ENCODE measurements at places on chromosomes 7 and 10.

- DNase-seq, result no peak
These were observed 8.1 kb downstream of the DENND10 start for GRCh38 chr10:119112056-119112455.

DNA sequence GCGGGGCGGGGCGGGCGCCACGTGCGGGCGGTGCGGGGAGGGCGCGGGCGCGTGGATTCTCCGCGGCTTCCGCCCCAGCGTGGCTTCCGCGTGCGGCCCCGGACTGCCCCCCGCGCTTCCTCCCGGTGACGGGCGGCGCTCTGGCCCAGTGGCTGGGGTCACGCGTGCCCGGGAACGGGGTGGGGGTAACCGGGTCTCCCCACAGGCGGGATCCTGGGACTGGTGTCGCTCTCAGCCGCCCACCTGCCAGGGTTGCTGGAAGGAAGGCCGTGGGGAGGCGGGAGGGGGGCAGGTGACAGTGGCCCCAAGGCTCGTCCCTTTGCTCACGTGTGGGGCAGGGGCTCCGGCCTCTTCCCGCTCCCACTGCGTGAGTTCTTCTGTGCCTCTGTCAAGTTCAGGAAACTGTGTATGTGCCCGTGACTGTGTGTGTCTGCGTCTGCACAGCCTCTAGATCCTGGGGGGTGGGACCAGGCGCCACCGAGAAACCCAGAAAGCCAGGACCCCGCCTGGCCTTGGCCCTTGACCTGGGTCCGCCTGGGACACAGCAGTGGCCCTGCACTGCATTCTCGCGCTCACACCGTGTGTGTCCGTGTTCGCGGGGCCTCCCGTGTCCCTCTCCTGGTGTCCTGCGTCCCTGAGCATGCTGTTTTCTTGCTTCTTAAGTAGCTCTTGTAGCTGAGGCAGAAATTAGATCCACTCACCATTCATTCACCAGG, 919 bp downstream of the MAFK start:
- peak; percentile 82 for DNase-seq

GRCh38 chr7:98282703-98283102, 1.2 kb downstream of the BRI3 start:
- no peak for DNase-seq

DNA sequence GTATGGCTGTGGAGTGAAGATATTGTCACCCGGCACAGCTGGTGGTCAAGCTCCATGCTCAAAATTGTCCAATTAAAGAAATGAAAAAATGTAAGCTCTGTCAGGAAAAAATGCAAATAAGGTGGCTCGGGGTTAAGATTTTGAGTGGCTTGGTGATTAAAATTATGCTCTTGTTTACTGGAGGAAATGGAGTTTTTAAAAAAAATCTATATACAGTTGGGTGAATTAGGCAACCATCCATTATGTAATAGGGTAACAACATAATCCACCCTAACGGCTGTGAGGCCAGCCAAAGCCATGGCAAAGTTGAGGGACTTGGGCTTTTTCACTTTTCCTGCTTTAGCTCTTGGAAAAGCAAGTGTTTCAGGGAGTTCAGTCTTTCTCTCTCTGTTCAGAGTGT, 260.8 kb upstream of the HABP2 start:
- no peak for DNase-seq

- DNase-seq, result no peak
These were observed 6.3 kb downstream of the EPC1 start for GRCh38 chr10:32340596-32341180.

DNA sequence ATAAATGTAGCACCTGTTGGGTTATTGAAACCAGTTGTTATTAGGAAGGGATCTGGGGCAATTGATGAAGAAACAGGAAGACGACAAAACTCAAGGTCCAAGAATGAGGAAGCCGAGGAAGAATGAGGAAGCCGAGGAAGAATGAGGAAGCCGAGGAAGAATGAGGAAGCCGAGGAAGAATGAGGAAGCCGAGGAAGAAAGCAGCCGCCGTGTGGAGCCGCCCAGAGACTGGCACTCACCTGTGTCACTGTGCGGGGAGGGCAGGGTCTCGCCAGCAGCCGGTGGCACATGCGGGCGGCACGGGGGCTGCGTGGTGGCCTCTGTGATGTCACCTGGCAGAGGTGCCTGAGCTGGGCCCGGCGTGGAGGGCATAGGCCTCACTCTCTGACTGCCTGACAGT, 71.1 kb upstream of the CFAP46 start:
- no peak for DNase-seq

DNA sequence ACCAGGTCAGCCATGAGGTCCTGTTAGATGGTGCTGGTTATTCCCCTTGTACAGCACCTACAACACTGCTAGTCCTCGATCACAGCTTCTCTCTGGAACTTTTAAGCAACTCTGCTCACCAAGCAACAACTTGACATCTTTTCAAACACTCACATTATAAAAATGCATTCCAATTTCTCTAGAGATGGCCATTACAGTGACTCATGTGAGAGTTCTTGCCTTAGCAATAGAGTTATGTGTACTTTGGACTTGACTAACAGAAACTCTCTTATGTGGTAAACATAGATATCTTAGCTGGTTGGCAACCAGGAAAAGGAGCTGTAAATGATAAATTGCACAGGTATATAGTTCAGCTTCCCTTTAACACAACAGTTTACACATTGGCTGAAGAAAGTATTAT, 122.2 kb downstream of the PDE1C start:
- DNase-seq, result no peak

DNA sequence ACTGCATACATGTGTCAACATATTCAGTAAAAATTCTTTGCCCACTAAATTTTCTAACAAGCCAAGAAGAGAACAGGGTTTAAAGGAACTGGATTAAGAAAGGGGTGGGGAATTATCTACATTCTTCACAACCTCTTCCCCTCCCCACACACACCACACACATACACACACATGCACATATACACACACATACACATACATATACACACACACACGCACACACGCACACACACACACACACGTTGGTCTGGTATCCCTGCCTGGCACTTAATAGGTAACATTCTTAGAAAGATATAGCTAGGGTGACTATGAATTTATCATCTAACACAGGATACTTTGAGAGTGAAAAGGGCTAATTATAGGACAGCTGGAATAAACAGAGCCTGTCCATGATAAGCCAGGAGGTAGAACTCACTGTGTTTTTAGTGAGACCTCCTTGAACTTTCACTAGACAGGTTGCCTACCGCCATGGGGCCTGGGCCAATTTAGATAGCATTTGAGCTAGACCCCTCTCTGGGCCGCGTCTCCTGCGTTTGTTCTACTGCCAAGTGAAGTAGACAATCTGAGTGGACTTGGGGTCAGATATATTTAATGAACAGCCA, 33.1 kb upstream of the EPC1 start:
- DNase-seq, result no peak

DNA sequence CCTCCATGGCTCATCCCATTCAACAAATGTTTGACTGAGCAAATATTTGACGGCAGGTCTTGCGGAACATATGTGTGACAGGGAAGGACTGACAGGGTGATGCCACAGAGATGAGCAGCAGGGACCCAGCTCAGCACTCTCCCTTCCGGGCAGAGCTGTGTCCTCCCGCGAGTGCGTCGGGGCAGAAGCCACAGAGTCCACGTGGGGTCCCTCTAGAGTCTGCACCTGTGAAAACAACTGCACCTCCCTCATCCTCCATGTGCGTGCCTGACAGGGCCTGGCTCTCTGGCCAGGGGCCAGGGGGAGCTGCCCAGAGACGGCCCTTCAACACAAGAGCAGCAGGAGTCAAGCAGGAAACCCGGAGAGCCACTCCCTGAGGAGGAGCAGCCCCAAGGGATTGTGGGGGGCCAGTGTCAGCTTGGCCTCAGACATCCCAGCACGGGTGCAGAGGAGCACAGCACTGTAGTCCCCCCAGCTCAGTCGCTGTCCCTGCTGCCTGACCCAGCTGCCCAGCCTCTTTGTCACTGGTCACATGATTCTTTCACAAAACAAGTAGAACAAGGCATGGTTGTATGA, 83.6 kb upstream of the TMEM72 start:
- no peak for DNase-seq

DNA sequence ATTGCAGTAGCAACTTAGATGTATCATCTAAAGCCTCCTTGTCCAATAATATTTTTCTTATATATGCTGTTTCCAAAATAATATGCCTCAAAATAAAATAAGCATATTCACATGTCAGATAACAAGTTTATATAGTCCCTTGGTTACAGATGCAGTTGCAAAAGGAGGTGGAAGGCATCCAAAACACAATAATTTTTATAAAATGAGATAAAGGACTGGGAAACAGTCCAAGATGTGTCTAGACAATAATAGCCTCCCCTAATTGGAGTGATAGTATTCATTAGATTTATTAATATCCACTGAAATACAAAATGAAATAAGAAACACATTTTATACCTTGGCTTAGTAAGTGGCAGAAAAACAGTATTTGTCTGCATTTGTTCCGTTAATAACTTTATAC, 30.3 kb downstream of the BCAP29 start:
- no peak for DNase-seq

- DNase-seq, result no peak
These were observed 65.4 kb upstream of the TNS3 start for GRCh38 chr7:47647181-47647917.

GRCh38 chr7:69411466-69411865, 186.8 kb upstream of the AUTS2 start:
- DNase-seq, result no peak

GRCh38 chr10:125035588-125036295, 93.8 kb downstream of the ZRANB1 start:
- DNase-seq, result no peak

GRCh38 chr10:6108631-6109443, 20.0 kb downstream of the RBM17 start:
- DNase-seq, result peak; percentile 84

GRCh38 chr10:43318976-43319960, 52.2 kb upstream of the FXYD4 start:
- no peak for DNase-seq

GRCh38 chr7:100655908-100656674, at the start of gene ACTL6B:
ACTL6B (minus strand) TSS chr7:100656448; CDS start chr7:100656354, 94 bp downstream.
- DNase-seq, result peak; percentile 100

GRCh38 chr10:110641256-110641655, 2.9 kb upstream of the RBM20 start:
- peak; percentile 70 for DNase-seq

DNA sequence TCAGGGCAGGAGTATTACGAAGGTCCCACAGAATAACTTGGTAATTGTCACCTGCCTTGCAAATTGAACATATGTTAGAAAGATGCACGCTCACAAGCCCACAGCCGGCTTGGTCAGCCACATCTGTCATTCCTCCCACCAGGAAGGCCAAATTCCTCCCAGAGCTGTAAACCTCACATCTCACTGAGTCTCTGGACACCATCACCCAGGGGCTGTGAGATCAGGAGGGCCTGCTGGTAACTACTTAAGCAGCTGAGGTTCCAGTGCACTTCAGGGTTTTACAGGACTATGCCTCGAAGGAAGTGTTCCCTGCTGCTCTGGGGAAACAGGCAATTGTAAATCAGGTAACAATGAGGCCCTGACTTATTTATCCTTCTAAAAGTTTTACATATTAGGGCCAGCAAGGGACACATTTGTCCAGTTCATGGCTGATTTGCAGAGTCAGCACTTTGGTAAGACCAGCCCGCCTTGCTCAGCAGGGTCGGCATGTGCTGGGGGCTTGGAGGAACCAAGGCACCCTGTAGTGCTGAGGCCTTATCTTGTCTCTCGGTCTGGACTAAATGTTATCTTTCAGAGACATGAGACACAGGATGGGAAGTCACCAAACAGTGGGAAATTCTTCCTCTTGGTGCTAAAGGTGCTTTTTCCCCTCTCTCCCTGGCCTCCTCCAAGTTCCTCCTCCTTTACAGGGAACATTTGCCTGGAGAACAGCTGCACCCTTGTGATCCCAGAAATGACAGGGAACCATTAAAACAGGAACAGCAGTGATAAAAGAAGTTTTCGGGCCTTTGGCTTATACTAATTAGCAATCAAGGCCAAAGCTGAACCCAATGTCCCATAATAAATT, 34.3 kb downstream of the PYROXD2 start:
- DNase-seq, result no peak

DNA sequence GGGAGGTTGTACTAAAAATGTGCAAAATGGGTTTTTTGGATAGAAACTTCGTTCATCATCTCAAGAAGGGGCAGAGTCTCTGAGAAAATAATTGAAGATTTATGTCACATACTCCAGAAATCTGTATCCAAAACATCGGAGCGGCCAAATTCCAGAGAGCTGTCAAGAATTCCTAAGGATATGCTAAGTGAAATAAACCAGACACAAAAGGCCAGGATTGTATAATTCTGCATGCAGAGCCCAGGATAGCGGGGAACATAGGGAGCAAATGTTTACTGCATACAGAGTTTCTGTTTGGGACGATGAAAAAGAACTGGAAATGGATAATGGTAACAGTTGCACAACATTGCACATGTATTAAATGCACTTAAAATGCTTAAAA, 224.2 kb upstream of the AUTS2 start:
- DNase-seq, result no peak

DNA sequence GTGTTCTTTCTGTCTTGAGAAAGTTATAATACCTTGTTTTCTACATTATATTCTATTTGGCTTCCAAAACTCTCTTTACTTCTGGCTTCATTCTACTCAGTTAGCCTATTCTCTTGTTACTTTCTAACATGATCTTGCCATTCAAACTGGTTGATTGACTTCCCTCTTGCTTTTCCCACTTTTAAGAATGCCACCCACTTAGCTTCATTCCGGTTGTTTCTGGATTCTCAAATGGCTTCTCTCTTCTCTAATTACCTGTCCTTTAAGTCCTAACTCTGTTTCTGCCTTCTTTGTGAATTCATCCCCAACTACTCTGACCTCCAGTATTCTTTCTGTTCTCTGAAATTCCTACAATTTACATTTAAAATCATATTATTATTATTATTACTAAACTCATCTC, 52.0 kb downstream of the ANKIB1 start:
- no peak for DNase-seq

DNA sequence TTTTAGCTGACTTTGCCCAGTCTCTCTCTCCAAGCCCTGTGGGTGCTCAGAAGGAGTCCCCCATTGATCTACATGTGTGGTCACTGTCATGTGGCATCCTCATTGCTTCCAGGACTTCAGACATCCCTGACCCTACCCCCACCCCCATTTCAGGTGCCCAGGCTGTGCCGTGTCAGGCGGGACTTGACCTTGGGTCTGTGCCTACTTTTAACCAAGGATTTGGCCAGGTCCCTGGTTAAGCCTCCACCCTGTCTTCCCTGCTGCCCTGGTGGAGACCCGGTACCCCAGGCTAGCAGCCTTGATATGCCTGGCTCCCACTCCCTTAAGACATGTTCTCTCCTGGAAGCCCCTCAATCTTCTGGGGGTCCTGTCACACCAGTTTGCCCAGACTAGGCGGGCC, 31.3 kb downstream of the PRF1 start:
- no peak for DNase-seq

DNA sequence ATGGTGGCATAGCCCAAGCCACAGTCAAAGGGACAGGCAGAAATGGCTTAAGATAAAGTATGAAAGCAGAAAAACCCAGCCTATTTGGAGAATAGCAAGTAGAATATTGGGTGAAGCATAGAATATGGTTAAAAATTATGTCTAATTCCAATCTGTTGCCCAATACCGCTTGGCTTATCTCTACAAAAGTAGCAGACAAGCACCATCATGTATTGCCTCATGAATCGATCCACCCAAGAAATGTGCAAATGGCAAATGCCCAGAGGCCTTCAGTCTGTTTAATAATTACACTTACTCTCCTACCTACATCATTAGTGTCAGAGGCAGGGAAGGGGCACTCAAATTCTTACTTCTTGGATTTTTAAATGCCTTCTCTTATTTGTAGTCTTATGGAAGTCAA, 130.9 kb upstream of the ADAM12 start:
- no peak for DNase-seq

- peak; percentile 81 for DNase-seq
These were observed 174.8 kb downstream of the KIAA1217 start for GRCh38 chr10:24383681-24384106.

Measured in H7 (cell line).